ENCODE measurements at places on chromosomes 2 and 18.
A peak's percentile ranks its signal among the peaks of the same experiment; 100 is the strongest.

- peak; percentile 78 for DNase-seq
Observed at GRCh38 chr18:29651122-29651680, 1391.3 kb downstream of the DSC3 start.

DNA sequence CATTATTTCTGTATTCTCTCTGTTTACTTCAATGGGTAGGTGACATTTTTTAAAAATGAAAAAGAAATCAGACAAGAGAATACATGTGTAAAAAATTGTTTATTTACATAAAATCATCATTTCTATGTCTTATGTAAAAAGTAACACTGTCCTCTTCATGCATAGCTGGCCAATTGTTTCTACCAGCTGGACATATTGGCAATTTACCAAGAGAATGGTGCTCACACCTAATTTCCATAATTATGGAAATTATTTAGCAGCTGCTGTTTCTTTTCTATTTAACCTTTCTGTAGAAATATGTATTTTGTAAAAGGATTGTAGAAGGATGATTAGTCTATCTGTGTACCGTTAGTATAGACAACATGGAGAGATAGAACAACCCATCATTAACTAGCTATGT is 791.9 kb downstream of the TRIB2 start:
- no peak for DNase-seq

DNA sequence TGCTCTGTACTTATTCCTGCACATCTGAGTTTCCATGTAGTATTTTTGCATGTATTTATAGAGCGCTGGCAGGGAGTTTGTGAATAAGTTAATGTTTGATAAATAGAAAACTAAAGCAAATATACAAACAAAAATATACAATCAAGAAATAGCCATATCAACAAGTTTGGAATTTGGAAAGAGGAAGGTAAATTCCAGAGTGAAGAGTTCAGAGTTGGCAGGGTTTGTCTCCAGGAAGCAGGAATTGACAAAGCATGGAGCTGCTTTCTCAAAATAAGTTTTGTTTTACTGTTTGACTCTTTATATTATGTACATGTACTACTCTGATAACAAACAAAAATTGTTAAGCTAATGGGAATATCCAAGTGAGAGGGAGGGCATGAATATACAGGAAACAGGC is 80.3 kb downstream of the SPOPL start:
- DNase-seq, result no peak

GRCh38 chr2:204116159-204116792 is 179.7 kb downstream of the ICOS start:
- no peak for DNase-seq

- DNase-seq, result peak; percentile 52
Observed at GRCh38 chr18:10410472-10411308, 43.7 kb upstream of the APCDD1 start.

GRCh38 chr2:20182241-20182931 is 42.5 kb downstream of the SDC1 start:
- DNase-seq, result peak; percentile 69

DNA sequence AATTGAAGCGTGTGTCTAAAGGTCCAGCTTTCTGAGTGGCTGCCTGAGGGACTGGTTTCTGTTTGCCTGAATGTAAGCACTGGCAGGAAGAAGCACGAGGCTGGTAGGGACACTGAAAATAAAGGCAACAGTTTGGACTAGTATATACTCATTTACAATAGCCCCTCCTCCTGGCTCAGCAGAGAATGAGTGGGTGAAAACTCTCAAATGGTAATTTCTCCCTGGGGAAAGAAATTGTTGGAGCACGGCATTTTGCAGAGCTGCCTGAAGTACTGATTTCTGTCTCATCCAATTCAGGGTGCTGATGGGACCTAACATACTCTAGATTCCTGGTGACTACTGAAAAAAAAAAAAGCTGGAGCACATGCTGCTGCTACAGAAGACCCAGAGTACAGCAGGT is 17.3 kb upstream of the SPP2 start:
- no peak for DNase-seq

DNA sequence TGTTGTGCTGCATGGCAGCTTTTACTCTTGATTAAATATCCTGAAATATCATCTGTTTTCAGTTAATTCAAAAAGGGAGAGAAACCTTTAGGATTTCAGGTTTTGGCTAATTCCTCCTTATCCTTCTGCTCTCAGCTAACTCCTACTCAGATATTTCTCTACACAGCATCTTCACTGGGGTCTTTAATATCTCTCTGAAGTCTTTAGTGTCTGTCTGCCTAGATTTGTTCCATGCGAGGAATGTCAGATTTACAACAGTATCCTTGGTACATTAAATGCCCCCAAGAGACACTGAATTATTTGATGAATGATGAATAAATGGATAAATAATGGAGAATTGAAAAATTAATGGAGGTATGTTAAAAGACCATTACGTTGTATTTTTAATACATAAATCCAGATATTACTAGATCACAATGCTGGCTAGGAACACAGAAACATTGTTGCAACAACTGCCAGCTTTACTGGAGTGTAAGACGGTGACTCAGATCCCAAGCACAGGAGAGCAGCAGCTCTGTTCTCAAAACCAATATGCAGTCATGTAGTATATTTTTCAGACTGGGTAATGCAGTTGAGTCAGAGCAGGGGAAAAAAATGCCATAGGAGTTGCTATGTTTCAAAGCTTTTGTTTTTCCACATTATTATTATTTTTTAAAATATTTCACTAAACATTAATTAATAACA is 388.0 kb upstream of the SYT4 start:
- DNase-seq, result peak; percentile 92

GRCh38 chr2:35606394-35606793 is 749.2 kb upstream of the CRIM1 start:
- DNase-seq, result no peak

DNA sequence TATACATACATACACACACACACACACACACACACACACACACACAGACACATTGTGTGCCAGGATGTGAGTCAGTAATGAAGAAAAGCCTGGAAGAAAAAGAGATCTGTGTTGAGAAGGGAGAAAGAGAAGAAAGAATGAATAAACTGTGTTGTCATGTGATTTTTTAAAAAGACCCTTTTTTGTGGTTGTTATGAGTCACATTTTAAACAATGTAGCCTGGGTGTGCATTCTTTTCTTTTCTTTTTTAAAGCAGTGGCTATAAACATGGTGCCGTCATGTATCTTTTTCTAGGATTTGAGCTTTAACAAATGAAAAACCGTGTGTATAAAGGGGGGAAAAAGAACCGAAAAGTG is 87.2 kb downstream of the NRP2 start:
- DNase-seq, result peak; percentile 93

DNA sequence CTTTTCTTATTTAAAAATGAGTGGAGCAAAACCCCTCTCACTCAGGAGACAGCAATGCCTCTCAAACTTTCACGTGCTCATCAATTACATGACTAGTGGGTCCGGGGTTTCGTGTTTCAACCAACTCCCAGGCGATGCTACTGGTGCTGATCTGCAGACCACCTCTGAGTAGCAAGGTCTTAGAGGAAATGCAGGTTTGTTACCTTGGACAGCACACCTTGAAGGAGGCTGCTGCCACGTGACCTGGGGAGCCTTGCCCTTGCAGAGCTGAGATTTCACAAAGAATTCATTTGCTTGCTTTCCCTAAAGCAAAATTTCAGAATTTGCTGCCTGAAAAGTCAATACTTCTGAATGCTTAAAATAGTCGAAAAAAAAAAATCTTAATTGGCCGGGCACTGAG is 32.4 kb downstream of the SMIM21 start:
- no peak for DNase-seq

GRCh38 chr2:209456489-209456888 is 32.6 kb downstream of the MAP2 start:
- no peak for DNase-seq

DNA sequence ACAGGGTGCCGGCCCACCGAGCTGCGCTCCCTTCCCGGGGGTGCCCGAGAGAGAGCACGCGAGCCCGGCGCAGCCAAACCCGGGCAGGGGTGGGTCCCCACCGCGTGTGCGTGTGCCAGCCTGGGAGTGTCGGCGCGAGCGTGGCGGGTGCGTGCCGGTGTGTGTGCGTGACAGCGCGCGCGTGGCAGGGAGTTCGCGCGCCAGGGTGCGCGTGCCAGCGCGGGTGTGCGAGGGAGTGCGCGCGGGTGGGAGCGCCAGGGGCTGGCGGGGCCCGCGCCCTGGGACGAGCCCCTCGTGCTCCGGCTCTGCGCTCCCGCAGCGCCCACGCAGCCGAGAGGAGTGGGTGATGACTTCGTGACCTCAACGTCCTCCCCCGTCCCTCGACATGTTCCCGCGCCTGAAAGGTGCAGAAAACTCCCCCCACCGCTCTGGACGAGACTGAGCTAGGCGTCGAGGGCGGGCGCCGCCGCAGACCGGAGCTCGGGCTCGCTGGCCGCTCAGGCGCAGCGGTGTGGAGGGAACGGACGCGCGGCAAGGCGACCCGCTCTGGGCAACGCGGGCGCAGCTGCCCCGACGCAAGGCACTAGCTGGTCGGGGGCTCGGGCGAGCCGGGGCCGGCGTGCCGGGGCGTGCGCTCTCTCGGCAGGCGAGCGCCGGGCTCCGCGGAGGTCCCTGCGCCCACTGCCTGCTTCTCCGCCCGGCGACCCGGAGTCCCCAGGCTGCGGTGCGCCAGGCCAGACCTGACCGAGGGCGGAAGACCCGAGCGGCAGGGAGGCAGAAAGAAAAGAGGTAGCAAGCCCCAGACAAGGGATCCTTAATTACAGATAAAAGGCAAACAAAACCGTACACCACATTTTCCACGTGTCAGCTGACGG is 582.8 kb downstream of the ZEB2 start:
- peak; percentile 36 for DNase-seq

- DNase-seq, result peak; percentile 90
Observed at GRCh38 chr2:56681659-56682396, 498.0 kb downstream of the CCDC85A start.

GRCh38 chr2:128594953-128595677 is 276.4 kb upstream of the HS6ST1 start:
- no peak for DNase-seq

DNA sequence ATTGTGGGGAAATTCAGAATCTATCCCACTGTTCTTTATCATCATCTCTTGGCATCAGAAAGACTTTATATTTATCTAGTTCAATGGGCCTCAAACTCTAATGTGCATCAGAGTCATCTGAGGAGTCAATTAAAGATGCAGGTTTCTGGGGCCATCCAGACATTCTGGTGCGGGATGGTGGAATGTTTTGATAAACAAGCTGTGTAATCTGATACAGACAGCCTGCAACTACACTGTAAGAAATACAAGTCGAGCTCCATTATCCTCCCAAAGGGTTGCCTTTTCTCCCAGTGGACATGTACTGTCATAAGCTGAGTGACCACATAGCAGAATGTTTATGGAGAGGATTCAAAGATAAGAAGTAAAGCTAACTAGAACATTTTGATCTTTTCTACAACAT is 515.3 kb upstream of the DCC start:
- no peak for DNase-seq

DNA sequence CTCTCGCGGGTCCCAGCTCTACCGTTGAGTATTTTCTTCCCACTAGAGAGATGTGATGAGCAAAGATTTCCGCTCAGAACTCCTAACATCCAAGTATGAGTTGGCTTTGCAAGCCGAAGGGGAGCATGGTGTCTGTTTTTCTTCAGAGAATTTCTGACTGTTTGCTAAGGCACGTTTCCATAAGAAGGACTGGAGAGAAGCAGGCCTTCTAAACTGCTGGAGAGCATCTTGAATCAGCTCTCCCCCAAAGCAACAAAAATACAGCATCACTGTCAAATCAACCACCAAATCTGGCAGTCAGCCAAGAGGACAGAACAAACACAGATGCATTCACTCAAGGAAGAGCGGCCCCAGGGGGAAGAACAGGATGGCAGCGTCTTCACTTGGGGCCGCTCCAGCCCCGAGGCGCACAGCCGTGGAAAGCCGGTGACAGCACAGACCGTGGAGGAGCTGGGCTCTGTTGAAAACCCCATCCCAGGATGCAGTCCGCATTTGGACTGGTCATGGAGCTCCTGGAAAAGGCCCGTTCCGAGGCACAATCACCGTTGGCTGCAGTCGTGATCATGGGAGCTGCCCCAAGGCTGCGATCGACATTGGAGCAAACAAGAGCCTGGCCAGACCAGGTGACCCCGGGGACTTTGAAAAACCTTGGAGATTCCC is 101.4 kb downstream of the NFATC1 start:
- peak; percentile 85 for DNase-seq

GRCh38 chr2:142872882-142873724 is 4.4 kb upstream of the KYNU start:
- DNase-seq, result peak; percentile 55

GRCh38 chr2:830419-831224 is 120.0 kb upstream of the SNTG2 start:
- no peak for DNase-seq

DNA sequence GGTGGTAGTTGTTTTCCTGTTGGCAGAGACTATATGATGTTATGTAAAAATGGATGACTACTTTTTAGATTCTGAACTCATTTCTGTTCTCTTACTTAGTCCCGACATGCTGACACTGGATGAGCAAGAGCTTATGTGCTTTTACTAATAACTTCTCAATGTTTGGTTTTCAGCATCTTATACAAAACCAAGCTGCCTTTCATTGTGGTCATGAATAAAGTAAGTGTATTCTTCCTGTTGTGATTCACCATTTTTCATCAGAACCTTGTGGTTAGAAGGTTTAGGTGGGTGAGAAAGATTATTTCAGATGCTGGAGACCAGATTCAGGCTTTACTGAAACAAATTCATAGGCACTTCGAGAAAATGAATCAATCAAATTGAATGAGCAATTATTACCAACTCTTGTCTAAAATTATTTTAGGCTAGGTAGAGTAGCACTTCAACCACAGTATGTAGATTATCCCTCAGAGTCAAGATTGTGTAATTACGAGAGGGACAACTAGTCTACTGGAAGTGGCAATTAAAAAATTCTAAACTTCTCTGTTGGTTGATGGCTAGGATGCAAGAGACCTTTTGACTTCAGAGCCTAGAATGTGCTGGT is 9.3 kb downstream of the GPN1 start:
- DNase-seq, result peak; percentile 88

DNA sequence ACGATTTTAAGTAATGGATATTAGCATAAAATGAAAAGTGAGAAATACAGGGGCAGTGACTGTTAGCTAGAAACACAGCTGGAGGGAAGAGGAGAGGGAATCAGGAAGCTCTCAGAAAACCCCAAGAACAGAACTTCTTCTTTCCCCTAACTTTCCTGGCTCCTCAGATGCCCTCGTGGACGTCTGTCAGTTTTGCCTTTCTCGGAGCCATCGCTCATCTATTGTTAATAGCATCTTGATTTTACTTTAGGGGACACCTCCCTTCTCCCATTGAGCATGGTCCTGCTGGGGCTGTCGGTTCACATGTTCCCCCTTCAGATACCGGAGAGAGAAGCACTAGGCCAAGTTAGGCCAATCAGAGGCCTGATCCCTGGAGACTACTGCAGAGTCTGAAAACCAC is 2.3 kb upstream of the PLEK start:
- no peak for DNase-seq

- peak; percentile 91 for DNase-seq
Observed at GRCh38 chr2:239225871-239226561, 174.8 kb downstream of the HDAC4 start.

DNA sequence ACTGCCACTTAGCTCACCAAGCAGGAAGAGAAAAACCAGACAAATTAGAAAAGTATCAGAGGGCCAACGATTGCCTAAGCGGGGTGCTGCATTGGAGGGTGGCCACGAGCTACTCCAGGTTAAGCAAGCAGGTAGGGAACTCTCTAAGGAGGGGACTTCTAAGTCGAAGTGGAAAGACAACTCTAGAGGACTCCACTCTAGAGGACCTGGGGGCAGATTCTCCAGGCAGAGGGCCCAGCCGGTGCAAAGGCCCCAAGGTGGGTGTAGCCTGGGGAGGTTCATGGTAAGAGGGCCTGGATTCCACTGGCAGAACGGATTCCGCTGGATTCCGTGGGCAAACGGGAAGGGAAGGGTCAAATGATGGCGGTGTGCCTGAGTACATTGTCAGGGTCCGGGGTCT is 12.7 kb downstream of the FBLN7 start:
- DNase-seq, result no peak

GRCh38 chr2:3747032-3747654 is 43.8 kb downstream of the DCDC2C start:
- DNase-seq, result no peak

Measured in fibroblast of upper back skin (primary cell).